ENCODE measurements at places on chromosomes 4 and X. TPM values are rescaled to one million over a fixed set of nuclear protein-coding genes. Genes with fewer than 3 reads are reported as not detected.

LGI2 gene
- total RNA-seq: 4.0 TPM

CXCL11 gene
- not detected for total RNA-seq

BMP3 gene
- 1.4 TPM for total RNA-seq

EDA gene
- 6.1 TPM for total RNA-seq

GSTCD gene
- 6.9 TPM for total RNA-seq

MPP1 gene
- 42.5 TPM for total RNA-seq

SATL1 gene
- total RNA-seq: not detected

SFRP2 gene
- 90.3 TPM for total RNA-seq

F9 gene
- total RNA-seq: not detected

MAPK10 gene
- total RNA-seq: 44.7 TPM

KLHL2 gene
- 48.2 TPM for total RNA-seq

TDO2 gene
- total RNA-seq: not detected

ACE2 gene
- 4.6 TPM for total RNA-seq

F8A3 gene
- 34.4 TPM for total RNA-seq

WWC2 gene
- total RNA-seq: 44.8 TPM

TLR1 gene
- total RNA-seq: 36.3 TPM

MAGEB2 gene
- total RNA-seq: not detected

MXRA5 gene
- 2.3 TPM for total RNA-seq

UTP3 gene
- 15.2 TPM for total RNA-seq

FAM184B gene
- not detected for total RNA-seq

TLR7 gene
- 0.27 TPM for total RNA-seq

SOD3 gene
- total RNA-seq: 743 TPM

ALB gene
- total RNA-seq: not detected

PAGE5 gene
- not detected for total RNA-seq

CFP gene
- 13.1 TPM for total RNA-seq

PDK3 gene
- total RNA-seq: 116 TPM

CRMP1 gene
- 1.8 TPM for total RNA-seq

UCHL1 gene
- total RNA-seq: 64.7 TPM

DYNLT3 gene
- 52.9 TPM for total RNA-seq

GUCY1B1 gene
- 34.1 TPM for total RNA-seq

UPF3B gene
- 3.7 TPM for total RNA-seq

CSAG1 gene
- not detected for total RNA-seq

LRIT3 gene
- total RNA-seq: 1.4 TPM

HTR2C gene
- not detected for total RNA-seq

HHIP gene
- 0.54 TPM for total RNA-seq

COL25A1 gene
- total RNA-seq: 0.42 TPM

BEND2 gene
- not detected for total RNA-seq

GSX2 gene
- not detected for total RNA-seq

ADAM29 gene
- not detected for total RNA-seq

NDST3 gene
- total RNA-seq: not detected

MAGEH1 gene
- 36.3 TPM for total RNA-seq

PAK3 gene
- 7.1 TPM for total RNA-seq

CXorf38 gene
- 9.5 TPM for total RNA-seq
